ENCODE measurements at places on chromosomes 6 and 20.

- no peak for DNase-seq
Observed at GRCh38 chr20:47466704-47467459, 34.8 kb upstream of the NCOA3 start.

DNA sequence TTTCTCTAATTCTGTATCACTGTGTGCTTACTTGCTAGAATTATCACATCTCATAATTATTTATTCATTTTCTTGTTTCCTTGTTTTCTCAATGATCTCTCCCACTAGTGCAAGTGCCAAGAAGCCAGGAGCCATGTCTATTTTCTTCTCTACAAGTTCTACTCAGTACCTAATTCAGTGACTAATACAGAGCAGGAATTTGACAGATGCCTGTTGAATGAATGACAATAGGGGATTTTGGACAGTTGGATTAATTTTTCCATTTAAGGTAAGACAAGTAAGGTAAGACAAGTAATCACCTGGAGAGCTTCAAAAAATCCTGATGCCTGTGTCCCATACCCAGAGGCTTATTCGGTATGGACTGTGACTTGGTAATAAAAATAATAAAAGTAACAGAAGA, 81.0 kb downstream of the EDN1 start:
- no peak for DNase-seq

DNA sequence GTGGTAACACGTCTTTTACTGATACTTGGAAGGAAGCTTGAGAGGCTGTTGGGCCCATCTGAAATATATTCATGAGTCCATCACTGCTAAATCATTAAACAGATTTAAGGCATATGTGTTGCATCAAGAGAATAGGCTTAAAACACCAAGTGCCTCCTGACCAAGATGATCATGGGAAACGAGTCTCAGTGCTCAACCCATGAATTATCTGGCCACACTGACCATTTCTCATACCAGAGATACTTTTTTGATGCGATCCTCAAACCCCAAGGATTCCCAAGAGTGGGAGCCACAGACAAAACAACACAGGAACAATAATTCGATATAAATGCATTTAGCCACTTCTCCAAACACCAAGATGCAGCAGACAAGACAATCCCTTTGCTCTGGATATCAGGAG, 17.2 kb downstream of the HEY2 start:
- DNase-seq = no peak

GRCh38 chr20:41927655-41928054, 309.5 kb upstream of the CHD6 start:
- DNase-seq = no peak

DNA sequence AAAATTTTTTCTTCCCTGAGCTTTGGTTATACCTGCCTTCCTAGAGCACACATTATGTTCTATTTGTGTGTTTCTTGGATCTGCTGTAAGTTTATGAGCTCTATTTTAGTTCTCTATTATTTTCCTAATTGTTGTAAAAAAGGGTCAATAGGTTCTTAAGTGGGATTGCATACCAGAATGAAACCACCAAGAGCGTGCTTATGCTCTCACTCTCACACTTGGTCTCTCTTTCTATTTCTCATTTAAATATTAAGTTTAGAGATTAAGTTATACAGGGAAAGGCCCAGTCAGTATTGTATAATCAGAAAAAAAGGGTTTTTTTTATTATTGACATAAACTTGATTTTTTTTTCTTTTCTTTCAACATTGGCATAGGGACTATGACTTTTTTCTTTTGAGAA, 96.8 kb downstream of the RIMS1 start:
- DNase-seq = no peak

Data from CD4-positive, alpha-beta T cell treated with Interleukin-17A for 4 hours (primary cell).